GM13977 (cell line): ENCODE measurements at places on chromosomes 1 and 21.

DNA sequence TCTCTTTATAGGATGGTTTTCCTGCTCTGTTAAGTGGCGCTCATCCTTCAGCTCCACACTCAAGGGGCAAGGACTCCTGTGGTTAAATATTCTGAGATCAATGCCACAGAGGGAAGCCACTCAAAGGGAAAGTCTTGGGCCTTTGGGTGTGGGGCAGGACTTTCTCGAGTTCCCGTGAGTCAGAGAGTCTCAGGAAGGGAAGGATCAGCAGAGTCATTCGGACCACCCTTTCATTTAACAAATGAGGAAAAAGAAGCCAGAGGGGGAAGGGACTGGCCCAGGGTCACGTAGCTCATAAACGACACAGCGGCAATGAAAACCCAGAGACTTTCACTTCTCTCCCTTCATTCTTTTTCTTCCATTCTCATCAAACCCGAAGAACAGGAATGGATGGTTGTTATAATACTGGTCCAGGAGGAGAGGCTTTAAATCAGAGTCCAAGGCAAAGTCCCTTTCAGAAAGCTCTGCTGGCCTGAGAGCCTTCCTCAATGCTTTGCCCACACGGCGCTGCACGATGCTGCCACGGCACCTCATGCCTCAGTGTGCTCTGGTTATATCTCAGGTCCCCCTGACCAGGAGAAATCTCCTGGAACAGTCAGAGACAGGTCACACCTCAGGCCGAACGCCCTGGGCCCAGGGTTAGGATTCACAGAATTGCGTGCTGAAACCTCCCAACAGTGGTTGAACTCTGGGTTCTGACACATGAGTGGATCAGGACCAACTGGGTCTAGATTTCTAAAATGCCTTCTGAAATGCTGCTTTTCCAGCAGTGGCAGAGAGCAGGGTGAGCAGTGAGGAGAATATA, 65.3 kb downstream of the TENT5C start:
- no peak for DNase-seq

- DNase-seq: peak; percentile 36
Observed at GRCh38 chr1:15799004-15799867, 8.2 kb downstream of the UQCRHL start.

- no peak for DNase-seq
Observed at GRCh38 chr1:204709960-204710912, 24.7 kb upstream of the LRRN2 start.

DNA sequence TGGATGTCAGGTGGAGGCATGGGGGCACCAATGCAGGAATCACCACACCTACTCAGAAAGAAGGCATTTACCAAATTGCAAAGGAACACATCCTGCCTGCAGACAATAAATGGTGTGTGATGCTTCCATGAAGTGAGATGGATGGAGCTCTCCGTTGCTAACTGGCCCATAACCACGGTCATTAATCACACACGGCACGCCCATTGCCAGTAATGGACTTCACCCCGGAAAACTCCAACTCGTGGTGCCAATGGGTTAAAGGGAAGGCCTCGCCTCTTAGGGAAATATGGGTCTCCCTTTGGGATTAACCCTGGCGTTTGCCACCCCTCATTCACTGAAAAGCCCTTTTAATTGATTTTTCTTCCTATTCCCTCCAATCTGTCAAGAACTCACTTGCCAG, 443.1 kb upstream of the DAB1 start:
- DNase-seq: no peak

DNA sequence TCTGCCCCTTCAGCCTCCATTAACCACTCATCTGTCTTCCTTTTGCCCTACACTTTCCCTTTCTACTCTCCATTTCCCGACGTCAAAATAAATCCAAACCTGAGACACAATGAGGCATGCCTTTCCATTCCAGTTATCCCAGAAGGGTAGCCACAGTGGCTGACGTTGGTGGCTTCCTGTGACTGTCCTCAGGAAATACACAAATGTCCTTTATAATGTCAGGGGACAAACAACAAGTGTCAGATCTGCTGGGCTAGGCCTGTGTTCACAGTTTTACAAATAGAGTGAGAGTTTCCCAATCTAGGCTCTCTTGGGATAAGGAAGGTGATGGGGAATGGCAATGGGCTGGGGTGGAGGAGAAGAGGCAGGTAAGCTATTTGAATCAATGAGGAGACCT, 135.3 kb downstream of the BRINP2 start:
- DNase-seq: no peak
